ENCODE measurements at places on chromosomes 1 and 21. TPM values are rescaled to one million over a fixed set of nuclear protein-coding genes. Genes with fewer than 3 reads are reported as not detected.

GRCh38 chr1:42756956-42757891 lies 9.6 kb downstream of the P3H1 start:
- H3K4me1 ChIP-seq: no peaks in the 10 kb centered on the region
- no peak for DNase-seq
- no peak overlapping the region for H3K27ac ChIP-seq
- no peaks in the 10 kb centered on the region for H3K27me3 ChIP-seq

DNA sequence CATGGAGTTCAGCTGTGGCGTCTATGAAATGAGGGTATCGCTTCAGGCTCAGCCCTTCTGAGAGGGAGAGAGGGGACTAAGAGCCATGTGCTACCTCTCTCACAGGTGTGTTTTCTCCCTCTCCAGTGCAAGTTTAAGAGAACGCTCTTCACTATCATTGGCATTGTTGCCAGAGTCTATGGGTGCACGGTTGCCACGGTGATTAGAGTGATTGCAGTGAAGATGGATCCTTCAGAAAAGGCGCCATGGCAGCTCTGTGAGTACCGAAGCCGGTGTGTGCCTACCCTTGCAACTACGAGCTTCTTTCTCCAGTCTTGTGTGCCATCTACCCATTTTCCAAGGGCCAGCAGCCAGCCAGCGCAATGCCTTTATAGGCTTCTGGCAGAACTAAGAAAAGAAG lies 290.5 kb downstream of the OMA1 start:
- no peak for DNase-seq
- H3K4me1 ChIP-seq: no peaks in the 10 kb centered on the region
- no peaks in the 10 kb centered on the region for H3K27me3 ChIP-seq
- H3K4me3 ChIP-seq: no peak overlapping the region

GRCh38 chr21:39881661-39882060 lies 14.4 kb downstream of the PCP4 start:
- H3K27ac ChIP-seq: no peak overlapping the region
- no peaks in the 10 kb centered on the region for H3K4me1 ChIP-seq
- H3K36me3 ChIP-seq: no peaks in the 10 kb centered on the region
- peaks cover 4% of the 10 kb centered on the region for H3K27me3 ChIP-seq
- H3K4me3 ChIP-seq: no peak overlapping the region

- H3K4me1 ChIP-seq: peaks cover 9% of the 10 kb centered on the region
- H3K36me3 ChIP-seq: no peaks in the 10 kb centered on the region
- H3K27ac ChIP-seq: peak overlapping the region; percentile 73
Observed at GRCh38 chr1:51518586-51519047, 449 bp downstream of the EPS15 start.

DNA sequence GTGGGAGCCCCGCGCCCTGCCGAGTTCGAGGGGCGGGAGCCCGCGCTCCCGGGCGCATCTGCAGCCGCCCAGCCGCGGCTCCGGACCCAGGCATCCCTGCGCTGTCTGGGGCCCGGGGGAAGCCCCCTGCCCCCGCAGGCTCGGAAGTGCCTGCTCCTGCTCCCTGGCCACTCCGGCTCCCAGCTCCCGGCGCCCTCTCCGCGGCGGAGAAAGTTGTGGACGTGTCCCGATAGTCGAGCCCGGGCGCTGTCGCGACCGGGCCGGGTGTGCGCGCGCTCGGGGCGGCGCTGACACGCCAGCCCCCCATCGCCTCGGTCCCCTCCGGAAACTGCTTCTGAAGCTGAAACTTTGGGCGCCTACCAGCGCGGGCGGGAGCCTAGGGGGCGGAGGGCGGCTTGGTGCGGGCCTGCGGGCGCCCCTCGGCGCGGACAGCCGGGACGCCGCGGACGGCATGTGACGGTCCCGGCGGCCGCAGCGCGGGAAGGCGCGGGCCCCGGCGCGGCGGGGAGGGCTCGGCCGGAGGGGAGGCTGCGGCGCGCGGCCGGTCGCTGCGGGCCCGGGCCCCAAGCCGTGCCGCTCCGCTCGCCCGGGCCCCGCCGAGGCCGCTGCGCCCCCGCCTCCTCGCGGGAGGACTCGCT lies 515 bp downstream of the MAN1C1 start:
- H3K27me3 ChIP-seq: peaks cover 2% of the 10 kb centered on the region
- no peaks in the 10 kb centered on the region for H3K36me3 ChIP-seq
- no peak overlapping the region for H3K27ac ChIP-seq
- peaks cover 15% of the 10 kb centered on the region for H3K4me1 ChIP-seq

GRCh38 chr1:48069662-48070395 lies 72.6 kb upstream of the TRABD2B start:
- no peaks in the 10 kb centered on the region for H3K4me1 ChIP-seq
- no peak overlapping the region for H3K27ac ChIP-seq
- H3K27me3 ChIP-seq: no peaks in the 10 kb centered on the region
- H3K4me3 ChIP-seq: no peak overlapping the region
- DNase-seq: no peak
- H3K36me3 ChIP-seq: no peaks in the 10 kb centered on the region

DNA sequence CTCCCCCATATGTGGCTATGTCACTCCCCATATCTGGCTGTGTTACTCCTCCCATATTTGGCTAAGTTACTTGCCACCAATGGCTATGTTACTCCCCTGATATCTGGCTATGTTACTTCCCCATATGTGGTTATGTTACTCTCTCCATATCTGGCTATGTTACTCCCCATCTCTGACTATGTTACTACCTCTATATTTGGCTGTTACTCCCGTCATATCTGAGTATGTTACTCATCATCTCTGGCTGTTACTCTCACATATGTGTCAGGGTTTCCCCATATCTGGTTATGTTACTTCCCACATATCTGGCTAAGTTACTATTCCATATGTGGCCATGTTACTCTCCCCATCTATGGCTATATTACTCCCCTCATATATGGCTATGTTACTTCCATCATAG lies 50.3 kb upstream of the MAP10 start:
- no peak overlapping the region for H3K27ac ChIP-seq
- H3K4me1 ChIP-seq: no peaks in the 10 kb centered on the region
- no peak for DNase-seq
- no peaks in the 10 kb centered on the region for H3K27me3 ChIP-seq

DNA sequence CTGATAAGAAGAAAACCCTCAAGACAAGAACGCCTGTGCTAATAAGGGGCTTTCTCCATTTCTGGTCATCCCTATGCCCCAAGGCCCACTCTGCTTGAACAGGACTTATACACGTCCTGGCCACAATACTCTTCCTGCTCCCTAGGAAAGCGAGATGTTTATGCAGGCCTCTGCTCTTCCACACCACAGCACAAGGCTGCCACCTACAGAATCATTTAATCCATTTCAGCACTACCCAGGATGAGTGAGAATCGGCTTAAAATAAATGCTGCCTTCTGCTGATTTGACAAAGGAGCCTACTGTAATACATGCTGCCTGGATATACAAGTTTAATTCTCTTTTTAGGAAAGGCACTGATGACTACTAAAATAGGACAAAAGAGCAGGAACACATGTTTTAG lies 29.4 kb downstream of the FRRS1 start:
- DNase-seq: no peak
- H3K4me1 ChIP-seq: no peaks in the 10 kb centered on the region
- H3K4me3 ChIP-seq: no peak overlapping the region

DNA sequence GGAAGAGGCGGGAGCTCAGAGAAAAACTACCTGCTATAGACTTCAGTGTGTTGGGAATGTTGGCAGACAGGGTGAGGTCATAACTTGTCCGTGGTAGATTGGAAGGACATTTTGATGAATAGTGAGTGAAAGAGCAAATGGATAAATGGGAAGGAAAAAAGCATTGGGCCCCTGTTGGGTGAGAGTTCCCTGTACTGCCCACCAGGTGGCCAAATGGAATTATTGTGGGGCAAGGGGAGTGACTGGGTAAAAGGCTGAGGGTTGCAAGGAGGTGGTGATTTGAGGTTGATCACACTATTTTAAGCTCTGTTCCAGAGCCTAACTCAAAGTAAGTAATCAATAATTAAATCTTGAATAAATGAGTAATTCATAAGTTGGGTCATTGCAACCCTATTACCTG lies 60.4 kb downstream of the MRPS6 start:
- no peak overlapping the region for H3K27ac ChIP-seq
- no peaks in the 10 kb centered on the region for H3K27me3 ChIP-seq
- no peak overlapping the region for H3K4me3 ChIP-seq
- peaks cover 49% of the 10 kb centered on the region for H3K4me1 ChIP-seq
- no peaks in the 10 kb centered on the region for H3K36me3 ChIP-seq

DNA sequence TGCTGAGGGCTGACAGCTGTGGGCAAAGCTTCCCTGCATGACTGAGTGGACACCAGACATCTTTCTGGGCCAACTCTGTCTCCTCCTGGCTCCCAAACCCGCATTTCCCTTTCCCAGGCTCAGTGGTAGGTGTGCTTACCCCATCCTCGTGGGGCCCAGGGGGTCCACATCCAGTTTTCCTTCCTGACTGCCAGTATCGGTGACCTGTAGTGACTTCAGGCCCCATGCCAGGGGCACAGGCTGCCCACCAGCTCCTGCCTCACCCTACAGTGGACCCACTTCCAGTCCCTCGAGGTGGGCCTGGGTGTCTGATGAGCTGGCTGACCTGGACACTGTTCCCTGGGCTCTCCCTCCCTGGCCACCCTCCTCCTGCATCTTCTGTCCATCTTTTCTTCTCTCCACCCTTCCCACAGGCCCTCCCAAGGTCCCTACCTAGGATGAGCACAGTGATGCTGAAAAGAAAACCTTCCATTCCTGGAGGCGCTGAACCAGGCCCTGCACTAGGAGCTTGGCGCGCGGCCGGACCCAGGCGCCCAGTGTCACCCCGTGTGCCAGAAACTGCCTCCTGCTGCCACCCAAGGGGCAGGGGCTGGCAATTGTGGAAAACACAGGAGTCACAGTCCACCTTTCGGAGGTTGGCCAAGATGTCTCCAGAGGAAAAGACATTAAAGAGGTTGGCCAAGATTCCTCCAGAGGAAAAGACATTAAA lies 67.1 kb downstream of the RUNX3 start:
- H3K27ac ChIP-seq: no peak overlapping the region
- no peak overlapping the region for H3K4me3 ChIP-seq
- no peaks in the 10 kb centered on the region for H3K36me3 ChIP-seq
- DNase-seq: no peak
- H3K4me1 ChIP-seq: no peaks in the 10 kb centered on the region
- H3K27me3 ChIP-seq: no peaks in the 10 kb centered on the region

Gene C1orf141
- not detected for total RNA-seq

Gene PROK1
- total RNA-seq: not detected

Gene DCAF6
- total RNA-seq: 22.5 TPM

Gene AMY1B
- total RNA-seq: not detected

Data from T-cell (primary cell).